ENCODE measurements at places on chromosomes 1 and 21. TPM values are rescaled to one million over a fixed set of nuclear protein-coding genes. Genes with fewer than 3 reads are reported as not detected.
A peak's percentile ranks its signal among the peaks of the same experiment; 100 is the strongest.

DNA sequence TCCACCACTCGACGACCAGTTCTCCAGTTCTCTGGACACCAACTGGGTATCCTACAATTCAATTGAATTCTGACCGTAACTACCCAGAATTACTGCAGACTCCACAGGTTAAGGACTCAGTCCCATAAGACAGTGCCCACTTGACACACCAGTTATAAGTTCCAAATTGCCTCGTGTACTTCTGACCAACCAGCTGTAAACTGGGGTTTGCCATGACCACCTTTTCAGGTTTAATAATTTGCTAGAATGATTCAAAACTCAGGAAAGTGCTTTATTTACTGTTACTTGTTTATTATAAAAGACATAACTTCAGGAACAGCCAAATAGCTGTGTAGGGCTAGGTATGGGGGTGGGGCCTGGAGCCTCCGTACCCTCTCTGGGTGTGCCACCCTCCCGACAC, 15.3 kb downstream of the NUDC start:
- no peak for DNase-seq

DNA sequence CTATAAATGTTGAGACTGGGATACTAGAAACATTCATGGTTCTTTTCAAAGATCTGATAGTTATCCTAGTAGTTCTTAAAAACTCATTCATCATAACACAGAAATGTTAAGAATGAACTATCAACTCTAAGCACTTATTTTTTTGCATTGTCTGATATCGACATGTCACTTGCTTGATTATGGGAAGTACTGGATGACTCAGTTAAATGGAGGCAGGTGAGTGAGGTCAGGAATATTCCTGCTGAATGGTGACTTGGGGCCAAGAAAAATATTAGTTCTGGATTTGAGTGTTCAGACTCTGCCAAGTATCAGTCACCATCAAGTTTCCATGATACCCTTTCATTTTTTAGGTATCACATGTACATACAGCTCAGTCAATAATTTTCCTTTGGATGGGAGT, 63.6 kb downstream of the NEK7 start:
- peak; percentile 79 for DNase-seq

GRCh38 chr1:219433496-219434131, 179.3 kb downstream of the ZC3H11B start:
- no peak for DNase-seq

GRCh38 chr21:30580132-30580531, 10.1 kb downstream of the KRTAP22-2 start:
- no peak for DNase-seq

B3GALT2 gene
- 1.3 TPM for total RNA-seq

FOXD2 gene
- total RNA-seq: 0.83 TPM

- no peak for DNase-seq
Measured at GRCh38 chr1:245685111-245685810, 530.5 kb downstream of the KIF26B start.

GRCh38 chr1:85692730-85693314, 15.4 kb downstream of the ZNHIT6 start:
- peak; percentile 56 for DNase-seq

DNA sequence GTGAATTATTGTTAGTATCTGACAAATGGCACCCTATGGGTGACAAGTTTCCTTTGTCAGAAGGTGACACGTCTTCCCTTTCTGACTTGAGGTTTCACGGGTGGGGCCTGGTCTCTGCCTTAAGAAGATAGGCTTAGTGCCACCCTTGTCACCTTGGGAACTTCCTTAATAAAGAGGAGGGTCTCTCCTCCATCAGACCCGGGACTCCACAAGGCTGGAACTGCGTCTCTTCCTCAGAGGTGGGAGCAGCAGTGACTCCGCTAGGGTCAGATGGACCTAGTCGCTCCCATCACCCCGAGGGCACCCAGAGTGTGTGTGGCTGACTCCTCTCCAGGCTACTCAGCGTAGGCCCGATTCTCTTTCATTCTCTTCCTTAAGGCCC, 774 bp upstream of the WDTC1 start:
- DNase-seq: no peak

- DNase-seq: peak; percentile 12
Measured at GRCh38 chr1:193260896-193261295, 74.5 kb upstream of the B3GALT2 start.

DNA sequence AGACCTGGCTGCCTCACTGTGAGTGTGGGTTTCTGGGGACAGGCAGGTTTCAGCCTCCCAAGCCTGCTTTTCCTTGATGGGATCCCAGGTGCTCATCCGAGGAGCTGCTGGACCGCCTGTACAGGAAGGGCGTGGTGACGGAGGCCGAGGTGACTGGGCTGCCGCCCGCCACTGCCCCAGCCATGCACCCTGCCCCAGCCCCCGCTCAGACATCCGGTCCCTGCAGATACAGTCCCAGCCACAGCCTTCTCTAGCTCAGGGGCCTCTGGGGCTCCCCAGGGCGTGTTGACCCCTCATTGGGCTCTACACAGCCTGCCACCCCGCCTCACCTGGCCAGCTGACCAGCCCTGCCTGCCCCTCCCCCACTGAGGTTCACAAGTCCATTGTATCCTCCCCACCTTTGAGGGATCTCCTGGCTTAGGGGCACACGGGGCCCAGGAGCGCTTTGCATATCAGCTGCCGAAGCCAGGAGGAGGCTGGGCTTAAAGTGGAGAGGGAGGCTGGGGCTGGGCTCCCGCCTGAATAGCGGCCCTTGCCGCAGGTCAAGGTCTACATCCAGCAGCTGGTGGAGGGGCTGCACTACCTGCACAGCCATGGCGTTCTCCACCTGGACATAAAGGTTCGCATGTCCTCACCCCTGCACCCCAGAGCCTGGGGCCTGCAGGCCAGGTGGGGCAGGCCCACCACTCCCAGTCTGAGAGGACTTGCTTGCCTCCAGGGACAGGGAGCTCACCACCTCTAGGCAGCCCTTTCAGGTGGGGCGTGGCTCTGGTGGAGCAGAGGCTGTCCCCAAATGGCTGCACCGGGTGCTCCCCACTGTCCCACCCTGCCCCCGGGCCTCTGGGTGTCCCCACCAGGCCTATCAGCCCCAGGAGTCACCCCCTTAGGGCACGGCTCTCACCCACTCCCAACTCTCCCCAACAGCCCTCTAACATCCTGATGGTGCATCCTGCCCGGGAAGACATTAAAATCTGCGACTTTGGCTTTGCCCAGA, 38.5 kb downstream of the TRIM11 start:
- DNase-seq: no peak

DNA sequence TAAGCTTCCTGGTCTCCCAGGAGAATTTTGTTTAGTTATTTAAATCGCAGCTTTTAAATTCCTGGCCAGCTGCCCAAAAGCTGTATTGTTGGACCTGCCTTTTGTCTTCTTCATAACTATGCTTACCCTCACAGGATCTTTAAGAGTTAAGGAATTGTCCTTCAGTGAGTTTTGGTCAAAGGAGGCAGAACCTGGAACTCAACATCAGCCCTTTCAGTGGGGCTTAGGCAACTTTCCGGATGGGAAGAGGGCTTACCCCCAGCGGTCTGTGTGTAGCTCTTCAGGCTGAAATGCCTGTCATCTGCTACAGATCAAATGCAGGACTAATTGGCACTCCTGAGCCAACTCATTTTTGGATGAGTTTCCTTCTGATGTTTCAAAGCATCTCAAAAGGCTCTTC, 402.6 kb downstream of the SIPA1L2 start:
- DNase-seq: no peak

- peak; percentile 58 for DNase-seq
Measured at GRCh38 chr1:32303997-32304622, 12.2 kb downstream of the HDAC1 start.

DNA sequence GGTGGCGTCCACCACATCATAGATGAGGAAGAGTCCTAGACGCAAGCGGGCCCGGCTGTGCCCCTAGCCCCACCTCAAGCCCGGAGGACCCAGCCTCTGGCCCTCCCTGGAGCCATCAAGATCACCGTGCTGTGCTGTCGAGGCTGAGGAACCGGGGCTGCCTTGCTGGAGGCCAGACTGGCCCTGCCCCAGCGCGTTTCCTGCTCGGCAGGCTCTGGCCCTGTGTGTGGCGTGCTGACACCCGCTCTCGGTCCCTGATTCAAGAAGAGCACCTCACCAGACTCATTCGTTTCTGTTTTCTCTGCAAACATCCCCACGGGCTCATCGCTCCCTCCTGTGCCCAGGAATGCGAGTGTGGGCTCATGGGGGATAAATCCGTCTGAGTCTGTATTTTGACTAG, 51.1 kb downstream of the GLIS1 start:
- no peak for DNase-seq

- no peak for DNase-seq
Measured at GRCh38 chr1:201090541-201090940, 21.7 kb downstream of the CACNA1S start.

DNA sequence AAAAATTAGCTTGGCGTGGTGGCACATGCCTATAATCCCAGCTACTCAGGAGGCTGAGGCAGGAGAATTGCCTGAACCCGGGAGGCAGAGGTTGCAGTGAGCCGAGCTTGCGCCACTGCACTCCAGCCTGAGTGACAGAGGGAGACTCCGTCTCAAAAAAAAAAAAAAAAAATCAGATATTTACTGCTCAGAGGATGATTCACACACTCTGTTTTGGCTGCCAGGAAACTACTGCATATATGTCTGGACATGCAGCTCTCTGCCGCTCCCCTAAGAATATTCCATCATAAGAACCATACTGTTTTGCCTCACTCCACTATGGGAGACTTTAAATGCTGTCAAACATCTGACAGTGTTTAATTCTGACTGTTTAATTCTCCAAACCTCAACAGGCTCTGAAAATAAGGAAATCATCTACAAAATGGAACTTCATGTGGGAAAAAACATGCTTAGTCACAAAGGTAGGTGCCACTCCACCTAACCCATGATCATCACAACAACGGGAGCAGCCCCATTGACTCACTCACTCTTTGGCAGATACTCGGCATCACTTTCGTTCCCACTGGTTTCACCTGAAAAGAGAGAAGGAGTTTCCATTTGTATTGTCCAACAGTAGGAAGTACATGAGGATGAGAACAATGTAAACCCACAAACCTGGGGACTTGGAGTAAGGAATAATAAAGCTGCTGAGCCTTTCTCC, 29.3 kb upstream of the BCAS2 start:
- DNase-seq: peak; percentile 31

DNA sequence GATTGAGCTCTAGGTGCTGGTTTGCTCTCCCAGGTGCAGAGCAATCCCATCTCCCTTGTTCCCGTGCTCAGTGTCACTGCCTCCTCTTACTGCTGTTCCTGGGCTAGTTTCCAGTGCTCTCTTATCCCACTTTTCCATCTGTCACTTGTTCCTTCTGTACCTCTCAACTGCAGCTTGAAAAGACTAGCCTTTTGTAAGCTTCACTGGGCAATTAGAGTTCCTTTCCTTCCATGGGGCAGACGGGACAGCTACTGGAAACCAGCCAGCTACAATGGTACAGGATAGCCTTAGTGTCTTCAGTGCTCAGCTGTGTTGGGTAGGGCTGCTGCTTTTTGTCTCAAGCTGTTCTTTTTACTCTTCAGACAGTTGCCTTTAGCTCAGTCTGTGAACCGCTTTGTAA, 31.6 kb downstream of the AGT start:
- DNase-seq: no peak

DNA sequence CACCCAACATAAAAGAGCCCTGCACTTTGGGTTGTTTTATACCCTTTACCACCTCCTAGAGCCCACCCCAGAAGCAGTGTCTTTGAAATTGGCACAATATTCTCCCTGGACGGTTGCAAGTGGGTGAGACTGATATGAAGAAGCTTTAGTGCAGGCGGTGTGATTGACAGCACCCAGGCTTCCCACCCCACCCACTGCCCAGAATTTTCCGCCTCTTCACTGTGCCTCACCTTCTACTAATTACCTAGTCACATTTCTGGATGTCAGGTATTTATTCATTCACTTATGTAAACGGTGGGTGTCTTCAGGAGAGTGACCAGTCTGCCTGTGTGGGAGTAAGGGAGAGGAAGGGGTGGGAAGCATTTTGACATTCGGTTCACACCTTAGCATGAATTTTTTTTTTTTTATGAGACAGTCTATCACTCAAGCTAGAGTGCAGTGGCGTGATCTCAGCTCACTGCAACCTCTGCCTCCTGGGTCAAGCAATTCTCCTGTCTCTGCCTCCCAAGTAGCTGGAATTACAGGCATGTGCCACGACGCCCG, 1.7 kb upstream of the FAM89A start:
- no peak for DNase-seq

DNA sequence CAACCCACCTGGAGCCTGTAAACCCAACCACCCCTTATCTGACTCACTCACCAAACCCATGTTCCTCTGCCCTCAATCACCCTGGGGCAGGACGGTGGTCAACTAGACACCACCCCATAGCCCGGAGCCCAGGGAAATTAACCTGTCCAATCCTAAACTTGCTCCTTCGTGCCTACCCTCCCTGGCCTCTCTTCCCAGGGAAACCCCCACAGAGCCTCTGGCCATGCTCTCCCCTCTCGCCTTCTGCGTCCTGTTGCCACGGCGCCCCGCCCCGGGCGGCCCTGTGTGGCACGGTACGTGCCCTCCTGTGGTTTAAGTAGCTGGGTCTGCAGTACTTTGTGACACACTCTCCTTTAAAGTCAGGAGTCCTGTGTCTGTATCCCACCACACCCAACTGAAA, 4.0 kb upstream of the FTCD start:
- no peak for DNase-seq

RXFP4 gene
- total RNA-seq: not detected

GRCh38 chr1:11748294-11749202, 12.6 kb downstream of the AGTRAP start:
- no peak for DNase-seq

DNA sequence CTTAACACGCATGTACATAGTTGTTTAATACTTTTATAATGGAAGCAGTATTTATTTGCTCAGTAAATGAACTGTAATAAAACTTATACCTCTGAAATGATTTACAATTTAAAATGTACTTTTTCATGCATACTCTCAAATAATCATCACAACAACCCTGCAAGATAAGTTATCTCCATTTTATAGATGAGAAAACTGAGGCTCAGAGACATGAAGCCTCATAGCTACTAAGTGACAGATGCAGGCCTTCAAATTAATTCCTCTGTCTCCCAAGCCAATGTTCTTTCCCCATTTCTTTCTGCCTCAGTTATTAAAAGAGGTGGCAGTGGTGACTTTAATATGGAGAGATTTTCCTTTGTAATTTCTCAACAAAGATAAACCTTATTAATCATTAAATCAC, 19.6 kb upstream of the CLCA1 start:
- DNase-seq: no peak

DNA sequence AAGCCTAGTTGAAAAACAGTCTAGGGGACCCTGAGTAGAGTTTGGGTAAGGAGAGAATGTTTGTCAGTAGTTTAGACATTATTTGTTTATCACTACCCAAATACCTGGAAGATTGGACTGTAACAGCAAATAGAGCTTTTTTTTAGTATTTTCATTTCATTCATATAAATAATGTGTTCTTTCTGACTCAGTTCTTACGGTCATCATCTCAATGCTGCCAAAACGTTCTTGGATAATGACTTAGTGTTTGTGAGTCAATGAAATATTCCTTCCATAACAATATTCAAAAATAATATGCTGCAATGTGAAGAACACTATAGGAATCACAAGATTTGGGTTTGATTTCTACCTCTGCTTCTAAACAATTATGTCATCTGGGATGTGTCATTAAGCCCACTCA, 400.0 kb upstream of the PKN2 start:
- DNase-seq: peak; percentile 25

GRCh38 chr21:28099001-28099705, 893.5 kb downstream of the LTN1 start:
- DNase-seq: peak; percentile 80

GRCh38 chr1:226203240-226203639, 16.7 kb upstream of the ACBD3 start:
- DNase-seq: no peak

Data from fibroblast of lung (primary cell).